Tibial artery (tissue), 4 donors: ENCODE measurements at places on chromosomes 5 and 9.

- no peak for DNase-seq
Measured at GRCh38 chr9:124686918-124687317, 84.2 kb downstream of the NR6A1 start.

- no peak for DNase-seq
Measured at GRCh38 chr5:126736141-126736540, 40.8 kb upstream of the LMNB1 start.

- no peak for DNase-seq
Measured at GRCh38 chr5:175201393-175201792, 242.6 kb downstream of the DRD1 start.

- DNase-seq, result no peak
Measured at GRCh38 chr5:140791089-140791488, 3.6 kb upstream of the PCDHA2 start.

DNA sequence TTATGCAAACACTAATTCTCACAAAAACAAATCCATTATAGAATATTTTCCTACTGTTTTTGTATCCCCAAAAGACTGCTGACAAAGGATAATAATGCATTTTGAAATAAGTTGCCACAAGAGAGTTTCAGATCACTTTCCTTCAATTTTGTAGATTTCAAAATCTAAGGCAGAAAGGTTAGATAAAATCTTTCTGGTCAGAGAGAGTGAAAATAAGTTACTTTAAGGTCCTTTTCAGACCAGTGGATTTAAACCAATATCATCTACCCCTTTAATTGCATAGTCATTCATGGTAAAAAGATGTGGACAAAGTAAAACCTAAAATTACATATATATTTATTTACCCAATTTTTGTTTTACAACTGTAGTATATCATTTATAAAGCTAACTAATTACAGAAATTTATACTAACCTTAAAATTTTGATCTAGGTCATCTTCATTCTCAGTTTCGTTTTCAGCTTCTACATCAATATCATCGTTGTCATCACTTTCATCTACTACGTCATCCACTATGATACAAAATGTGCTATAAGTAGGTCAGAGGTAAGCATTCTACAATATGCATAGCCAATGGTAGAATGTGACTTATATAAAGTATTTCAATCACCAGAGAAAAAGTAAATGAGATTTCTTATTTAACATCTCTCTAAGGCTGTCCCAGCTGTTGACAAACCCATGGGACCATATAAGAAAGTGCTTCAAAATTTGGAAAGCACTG is 95.7 kb downstream of the AGTPBP1 start:
- no peak for DNase-seq

DNA sequence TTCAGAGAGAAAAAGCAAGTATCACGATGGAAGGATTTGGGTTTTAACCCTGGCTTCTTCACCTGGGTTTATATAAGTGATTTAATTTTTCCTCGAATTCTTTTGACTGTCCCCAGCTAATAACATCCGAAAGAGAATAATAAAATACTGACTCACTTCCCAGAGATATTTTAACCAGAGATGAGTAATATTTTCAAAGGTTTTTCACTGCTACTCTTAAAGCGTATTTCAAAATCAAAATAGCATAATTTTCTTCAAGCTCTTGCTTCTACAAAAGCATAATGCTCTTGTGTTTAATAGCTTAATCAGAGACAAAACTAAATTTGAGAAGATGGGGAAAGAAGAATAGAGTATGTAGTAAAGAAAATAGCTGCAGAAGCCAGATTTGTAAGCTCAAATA is 215.2 kb upstream of the PTGER4 start:
- no peak for DNase-seq

DNA sequence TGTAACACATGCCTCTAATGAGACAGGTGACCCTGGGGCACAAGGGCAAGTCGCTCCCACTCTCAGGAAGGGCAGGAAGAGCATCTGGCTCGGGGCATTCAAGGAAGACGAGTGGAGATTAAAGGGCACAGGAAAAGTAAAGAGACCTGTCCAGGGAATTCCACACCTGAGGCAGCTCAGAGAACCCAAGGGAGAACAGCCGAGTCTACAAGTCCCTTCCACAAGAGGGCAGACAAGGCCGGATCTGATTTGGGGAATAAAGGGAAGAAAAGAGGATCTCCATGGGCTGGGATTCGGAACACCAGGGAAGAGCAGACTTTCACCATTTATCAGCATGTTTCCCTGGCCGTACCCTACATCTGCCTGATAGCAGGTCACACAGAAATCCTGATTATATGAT is 28.1 kb downstream of the GPX3 start:
- no peak for DNase-seq

DNA sequence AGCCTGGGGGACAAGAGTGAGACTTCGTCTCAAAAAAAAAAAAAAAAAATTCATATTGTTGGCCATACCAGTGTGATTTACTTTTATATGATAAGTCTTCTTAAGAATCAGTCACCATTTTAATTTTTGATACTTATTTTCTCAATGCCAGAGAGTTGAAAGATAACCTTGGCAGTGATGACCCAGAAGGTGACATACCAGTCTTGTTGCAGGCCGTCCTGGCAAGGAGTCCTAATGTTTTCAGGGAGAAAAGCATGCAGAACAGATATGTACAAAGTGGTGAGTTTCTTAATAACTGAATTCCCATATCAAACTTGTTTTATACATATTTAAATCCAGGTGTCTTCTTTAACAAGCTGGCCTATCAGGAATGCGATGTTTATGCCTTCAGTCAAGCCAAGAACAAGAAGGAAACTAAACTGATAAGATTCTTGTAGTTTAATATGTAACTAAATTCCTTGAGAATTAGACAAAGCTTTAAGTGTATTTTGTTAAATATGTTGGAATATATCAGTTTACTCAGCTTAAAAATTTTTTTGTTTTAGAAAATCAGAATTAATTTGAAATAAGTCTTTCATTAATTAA is 81.5 kb downstream of the NIPBL start:
- no peak for DNase-seq

DNA sequence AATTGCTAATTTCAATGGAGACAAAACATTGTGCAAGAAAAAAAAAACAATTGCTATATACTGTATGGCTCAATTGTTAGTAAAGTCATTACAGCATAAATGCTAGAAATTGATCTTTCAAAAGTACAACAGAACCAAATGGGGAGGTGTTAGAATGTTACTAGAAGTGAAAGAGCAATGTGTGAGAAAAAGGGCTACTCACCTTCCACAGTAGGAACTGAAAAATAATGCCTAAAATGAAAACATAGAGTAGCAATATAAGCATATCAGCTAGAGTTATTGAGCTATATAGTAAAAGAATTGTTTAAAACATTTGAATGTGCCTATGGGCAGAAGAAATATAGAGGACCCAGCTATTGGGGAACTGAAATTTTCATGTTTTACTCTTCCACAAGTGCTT is 10.9 kb upstream of the RXFP3 start:
- DNase-seq, result no peak

- DNase-seq, result no peak
Measured at GRCh38 chr5:158737536-158738027, 362.1 kb downstream of the EBF1 start.

- no peak for DNase-seq
Measured at GRCh38 chr5:17477573-17478265, 20.3 kb upstream of the TAF11L2 start.

DNA sequence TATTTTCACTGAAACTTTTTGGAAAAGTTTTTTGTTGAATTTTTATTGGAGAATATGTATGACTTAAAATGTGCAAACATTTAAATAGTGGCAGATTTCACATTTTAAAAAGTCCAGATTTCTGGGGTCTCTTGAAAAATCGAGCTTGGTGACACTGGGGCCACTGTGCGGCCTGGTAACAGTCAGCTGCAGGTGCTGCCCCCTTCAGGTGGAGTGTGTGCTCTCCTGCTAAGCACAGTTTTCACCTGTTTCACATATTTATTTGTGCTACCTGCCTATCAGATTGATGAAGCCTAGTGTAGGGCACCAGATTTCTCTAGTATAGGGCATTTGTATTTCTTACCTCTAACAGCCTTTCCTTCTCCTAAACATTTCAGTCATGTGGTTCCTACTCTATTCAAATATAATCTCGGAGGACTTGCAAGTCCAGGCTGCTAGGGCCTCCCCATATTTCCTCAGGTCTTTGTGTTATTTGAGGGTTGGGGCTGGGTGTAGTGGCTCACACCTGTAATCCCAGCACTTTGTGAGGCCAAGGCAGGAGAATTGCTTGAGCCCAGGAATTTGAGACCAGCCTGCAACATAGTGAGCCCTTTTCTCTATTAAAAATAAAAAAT is 95.8 kb upstream of the KLF9 start:
- no peak for DNase-seq

- peak; percentile 58 for DNase-seq
Measured at GRCh38 chr9:33225319-33226147, 14.4 kb upstream of the SPINK4 start.
